ENCODE measurements at places on chromosomes 2 and 18.

DNA sequence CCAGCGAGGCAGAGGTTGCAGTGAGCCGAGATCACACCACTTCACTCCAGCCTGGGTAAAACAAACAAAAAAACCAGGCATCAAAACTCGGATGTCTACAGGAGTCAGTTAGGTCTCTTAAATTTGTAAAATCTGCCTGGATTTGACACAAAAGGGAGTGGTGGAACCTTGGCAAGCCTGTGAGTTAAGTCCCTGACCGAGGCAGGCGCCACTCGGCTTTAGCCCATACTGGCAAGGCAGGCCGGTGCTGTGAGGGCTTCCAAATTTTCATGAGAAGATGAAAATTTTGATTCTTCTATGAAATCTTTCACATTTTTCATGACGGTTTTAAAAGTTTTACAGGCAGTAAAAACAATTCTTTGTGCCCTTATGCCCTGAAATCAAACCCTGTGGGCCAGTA, 165.8 kb downstream of the FMNL2 start:
- no peak for DNase-seq

DNA sequence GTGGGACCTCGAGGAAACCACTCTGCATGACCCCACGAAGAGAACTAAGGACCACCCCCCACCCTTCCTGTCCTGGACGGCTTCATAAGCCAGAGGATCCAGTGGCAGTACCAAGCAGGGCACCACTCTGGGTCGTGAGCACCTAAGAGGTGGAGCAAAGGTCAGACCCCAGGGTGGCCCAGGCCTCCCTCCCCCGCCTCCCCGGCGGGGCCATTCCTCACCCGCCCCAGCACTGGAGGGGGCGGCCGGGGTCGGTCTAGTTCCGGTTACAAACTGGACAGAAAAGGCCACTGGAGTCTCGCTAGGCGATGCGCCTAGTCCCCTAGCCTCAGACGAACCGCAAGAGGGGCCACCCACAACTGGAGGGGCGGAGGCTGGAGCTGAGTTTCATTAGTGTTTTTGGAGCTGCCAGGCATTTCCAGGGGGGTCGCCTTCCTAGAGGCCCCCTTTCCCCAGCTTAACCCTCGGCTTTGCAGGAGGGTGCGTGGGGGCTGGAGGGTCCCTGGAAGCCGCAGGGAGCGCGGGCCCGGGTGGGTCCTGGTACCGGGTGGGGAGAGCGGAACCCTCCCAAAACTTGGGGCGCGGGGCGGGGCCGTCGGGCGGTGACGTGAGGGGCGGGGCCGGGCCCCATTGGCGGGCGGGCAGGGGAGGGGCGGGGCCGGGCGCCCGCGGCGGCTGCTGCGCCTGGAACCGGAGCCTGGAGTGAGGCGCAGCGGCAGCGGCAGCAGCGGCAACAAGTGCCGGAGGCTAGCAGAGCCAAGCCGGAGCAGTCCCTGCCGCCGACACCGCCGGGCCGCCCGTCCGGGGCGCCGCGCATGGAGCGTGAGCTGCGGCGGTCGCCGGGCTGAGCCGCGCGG, at the start of gene B3GNT2:
TSS of gene B3GNT2 (plus strand) at position 695 of the 857 bp plus-strand sequence. CDS start 26,106 bp downstream, outside the sequence.
- DNase-seq: peak; percentile 88

DNA sequence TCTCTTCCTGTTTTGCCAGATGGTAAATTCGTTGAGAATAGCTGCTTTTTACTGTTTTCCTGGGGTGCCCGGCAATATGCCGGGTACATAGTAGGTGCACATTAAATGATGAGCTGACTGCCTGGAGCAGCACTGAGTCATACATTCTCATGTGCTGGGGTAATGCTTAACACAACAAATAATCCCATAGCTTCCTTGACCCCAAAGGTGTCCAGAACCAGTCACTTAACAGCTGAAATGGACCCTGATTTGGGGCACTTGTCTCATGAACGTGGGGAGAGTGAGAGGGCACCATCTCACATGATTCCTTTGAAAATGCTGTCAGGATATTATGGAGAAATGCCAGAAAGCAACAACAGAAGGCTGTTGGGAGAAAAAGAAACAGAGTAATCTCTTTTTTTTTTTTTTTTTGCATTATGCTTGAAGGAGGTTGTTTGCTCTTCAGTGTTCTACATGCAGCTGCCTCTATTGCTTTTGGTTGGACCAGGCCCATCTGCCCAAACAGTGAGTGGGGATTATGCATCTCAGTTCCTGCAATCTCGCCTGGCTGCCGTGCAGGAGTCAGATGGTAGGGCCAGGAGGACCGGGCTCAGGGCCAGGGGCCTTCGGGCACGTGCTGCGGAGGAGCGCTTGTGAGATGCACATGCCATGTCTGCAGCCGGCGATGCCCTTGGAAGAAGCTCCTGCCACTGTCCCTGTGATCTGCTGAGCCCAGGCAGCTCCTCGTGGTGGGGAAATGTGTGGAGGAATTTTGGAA, 162.1 kb downstream of the SH3RF3 start:
- DNase-seq: no peak

GRCh38 chr2:134217924-134218323, 35.9 kb upstream of the MGAT5 start:
- peak; percentile 76 for DNase-seq

GRCh38 chr2:127826047-127826446, 15.1 kb upstream of the WDR33 start:
- DNase-seq: no peak
